Activated naive CD8-positive, alpha-beta T cell treated with anti-CD3 and anti-CD28 coated beads, Interleukin-2, amount 10 ng/mL, durations not matched to agents 7 days and 5 days (primary cell): ENCODE measurements at places on chromosomes 4 and X. TPM values are rescaled to one million over a fixed set of nuclear protein-coding genes. Genes with fewer than 3 reads are reported as not detected.
A peak's percentile ranks its signal among the peaks of the same experiment; 100 is the strongest.

DNA sequence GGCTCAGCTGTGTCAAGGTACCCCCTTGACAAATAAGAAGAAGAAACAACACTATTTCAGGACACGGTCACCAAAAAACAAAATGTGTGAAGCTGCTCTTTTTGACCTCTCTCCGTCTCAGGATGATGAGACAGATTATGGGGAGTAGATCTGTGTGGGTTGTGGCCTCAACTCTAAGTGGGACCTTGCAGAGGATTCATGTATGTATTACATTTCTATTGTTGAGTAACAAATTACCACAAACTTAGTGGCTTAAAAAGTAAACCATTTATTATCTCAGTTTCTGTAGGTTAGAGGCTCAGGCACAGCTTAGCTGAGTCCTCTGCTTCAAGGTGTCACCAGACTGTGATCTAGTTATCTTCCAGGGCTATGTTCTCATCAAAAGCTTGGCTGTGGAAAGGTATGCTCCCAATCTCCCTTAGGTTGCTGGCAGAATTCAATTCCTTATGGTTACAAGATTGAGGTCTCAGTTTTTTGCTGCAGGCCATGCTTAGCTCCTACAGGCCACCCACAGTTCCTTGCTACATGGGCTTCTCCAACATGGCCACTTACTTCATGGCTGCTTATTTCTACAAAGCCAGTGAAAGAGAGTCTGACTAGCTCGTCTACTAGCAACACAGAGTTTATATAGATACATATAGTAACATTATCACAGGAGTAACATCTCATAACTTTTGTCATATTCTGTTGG, 28.1 kb downstream of the DGKK start:
- H3K4me1 ChIP-seq = no peaks in the 10 kb centered on the region
- DNase-seq = no peak
- H3K4me3 ChIP-seq = no peak overlapping the region
- no peak overlapping the region for H3K27ac ChIP-seq
- H3K27me3 ChIP-seq = peaks cover 3% of the 10 kb centered on the region

GRCh38 chr4:155094201-155094820, 114.1 kb upstream of the NPY2R start:
- H3K4me1 ChIP-seq = no peaks in the 10 kb centered on the region
- H3K4me3 ChIP-seq = no peak overlapping the region
- H3K36me3 ChIP-seq = no peaks in the 10 kb centered on the region

The KCNIP4 gene
- not detected for total RNA-seq

GRCh38 chr4:24471486-24472160, 112.7 kb downstream of the DHX15 start:
- DNase-seq = peak; percentile 41
- H3K4me3 ChIP-seq = peak overlapping the region; percentile 87
- peak overlapping the region; percentile 37 for H3K27ac ChIP-seq

DNA sequence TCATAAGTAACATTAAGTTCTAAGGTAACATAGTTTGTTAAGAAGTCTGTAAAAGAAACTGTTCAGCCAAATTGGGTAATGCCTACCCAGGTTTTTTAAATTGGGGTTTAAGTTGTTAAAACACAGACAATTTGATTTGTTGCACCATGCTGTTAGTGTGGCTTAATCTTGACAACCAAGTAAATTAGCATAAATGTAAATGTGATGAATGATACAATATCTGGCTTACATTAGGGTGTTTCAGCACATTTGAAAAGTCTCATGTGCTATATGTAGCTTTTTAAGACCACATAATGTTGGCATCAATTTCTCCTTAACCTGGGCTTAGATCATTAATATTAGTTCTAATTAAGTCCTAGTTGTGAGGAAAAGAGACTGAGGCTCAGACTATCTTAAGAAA, 72.4 kb upstream of the SMARCA5 start:
- no peak for DNase-seq
- H3K27me3 ChIP-seq = no peaks in the 10 kb centered on the region
- no peaks in the 10 kb centered on the region for H3K4me1 ChIP-seq

- peaks cover 2% of the 10 kb centered on the region for H3K36me3 ChIP-seq
- H3K27ac ChIP-seq = peak overlapping the region; percentile 98
- peak overlapping the region; percentile 96 for H3K4me3 ChIP-seq
- peaks cover 22% of the 10 kb centered on the region for H3K4me1 ChIP-seq
- no peak for DNase-seq
- peaks cover 11% of the 10 kb centered on the region for H3K27me3 ChIP-seq
Measured at GRCh38 chr4:13484749-13485221, 645 bp upstream of the RAB28 start.

GRCh38 chr4:183852910-183853547, 52.1 kb upstream of the STOX2 start:
- no peaks in the 10 kb centered on the region for H3K4me1 ChIP-seq
- DNase-seq = no peak
- H3K36me3 ChIP-seq = no peaks in the 10 kb centered on the region
- H3K4me3 ChIP-seq = no peak overlapping the region

The DGKK gene
- not detected for total RNA-seq

The GABRG1 gene
- not detected for total RNA-seq

- H3K4me3 ChIP-seq = no peak overlapping the region
- H3K27me3 ChIP-seq = no peaks in the 10 kb centered on the region
- H3K4me1 ChIP-seq = no peaks in the 10 kb centered on the region
- DNase-seq = no peak
- no peak overlapping the region for H3K27ac ChIP-seq
Measured at GRCh38 chr4:122894827-122895226, 27.6 kb downstream of the NUDT6 start.

The COL4A6 gene
- not detected for total RNA-seq

GRCh38 chr4:6120361-6120760, 80.0 kb downstream of the JAKMIP1 start:
- H3K4me3 ChIP-seq = no peak overlapping the region
- H3K27ac ChIP-seq = no peak overlapping the region
- H3K27me3 ChIP-seq = peaks cover 10% of the 10 kb centered on the region
- peaks cover 1% of the 10 kb centered on the region for H3K4me1 ChIP-seq
- no peak for DNase-seq

DNA sequence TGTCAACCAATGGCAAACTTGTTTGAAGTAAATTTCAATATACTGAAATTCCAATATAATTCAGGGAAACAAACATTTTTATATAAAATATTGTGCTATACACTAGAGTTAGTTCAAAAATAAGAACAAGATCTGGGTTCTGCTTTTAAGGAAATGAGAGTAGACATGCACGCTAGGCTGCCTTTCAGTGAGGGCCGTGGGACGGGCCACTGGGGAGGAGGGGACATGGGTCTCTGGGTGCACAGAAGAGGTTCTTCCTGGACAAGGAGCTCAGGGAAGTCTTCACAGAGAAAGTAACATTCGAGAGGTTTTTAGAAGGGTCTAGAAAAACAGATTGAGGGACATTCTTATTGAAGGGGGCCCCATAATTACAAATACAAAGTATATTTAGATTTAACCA, 64.4 kb downstream of the SHROOM3 start:
- no peaks in the 10 kb centered on the region for H3K36me3 ChIP-seq
- H3K27ac ChIP-seq = no peak overlapping the region
- no peak for DNase-seq

- no peak for DNase-seq
- H3K4me3 ChIP-seq = peak overlapping the region; percentile 69
- H3K27me3 ChIP-seq = no peaks in the 10 kb centered on the region
- peaks cover 42% of the 10 kb centered on the region for H3K4me1 ChIP-seq
- peaks cover 20% of the 10 kb centered on the region for H3K36me3 ChIP-seq
Measured at GRCh38 chrX:136689436-136689835, 41.5 kb downstream of the CD40LG start.

- no peaks in the 10 kb centered on the region for H3K36me3 ChIP-seq
- H3K27ac ChIP-seq = no peak overlapping the region
- H3K27me3 ChIP-seq = no peaks in the 10 kb centered on the region
- no peak for DNase-seq
Measured at GRCh38 chr4:20816287-20816686, 116.0 kb downstream of the PACRGL start.

- DNase-seq = no peak
- no peak overlapping the region for H3K27ac ChIP-seq
- H3K36me3 ChIP-seq = no peaks in the 10 kb centered on the region
- H3K27me3 ChIP-seq = no peaks in the 10 kb centered on the region
Measured at GRCh38 chr4:164304101-164304639, 449.8 kb upstream of the SMIM31 start.

The IGFBP7 gene
- total RNA-seq = not detected

GRCh38 chr4:80219301-80220025, 22.2 kb downstream of the PRDM8 start:
- DNase-seq = no peak
- peaks cover 40% of the 10 kb centered on the region for H3K27me3 ChIP-seq
- no peaks in the 10 kb centered on the region for H3K36me3 ChIP-seq
- no peaks in the 10 kb centered on the region for H3K4me1 ChIP-seq
- H3K4me3 ChIP-seq = no peak overlapping the region

- no peak for DNase-seq
- peaks cover 6% of the 10 kb centered on the region for H3K4me1 ChIP-seq
- H3K4me3 ChIP-seq = no peak overlapping the region
- no peak overlapping the region for H3K27ac ChIP-seq
- H3K36me3 ChIP-seq = no peaks in the 10 kb centered on the region
Measured at GRCh38 chrX:136268051-136269048, 17.1 kb upstream of the MAP7D3 start.

The AFP gene
- not detected for total RNA-seq

DNA sequence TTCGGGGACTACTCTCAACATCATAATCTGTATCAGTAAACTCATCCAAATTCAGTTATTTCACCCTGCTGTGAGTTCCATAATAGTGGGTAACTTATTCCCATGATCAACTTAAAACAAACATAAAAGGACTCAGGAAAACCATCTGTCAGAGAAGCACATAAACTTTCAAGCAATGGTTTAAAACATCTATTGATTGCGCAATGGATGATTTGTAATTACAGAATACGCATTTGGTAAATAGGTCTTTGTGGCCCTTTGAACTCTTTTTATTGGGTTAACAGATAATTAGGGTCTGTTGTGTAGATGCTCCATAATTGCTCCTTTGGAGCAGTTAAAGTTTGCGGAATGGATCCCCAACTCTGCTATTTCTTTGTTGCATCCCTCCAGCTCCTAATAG, 115.3 kb downstream of the KIT start:
- H3K4me3 ChIP-seq = no peak overlapping the region
- DNase-seq = no peak
- no peaks in the 10 kb centered on the region for H3K27me3 ChIP-seq

The KLHL34 gene
- 0.72 TPM for total RNA-seq

DNA sequence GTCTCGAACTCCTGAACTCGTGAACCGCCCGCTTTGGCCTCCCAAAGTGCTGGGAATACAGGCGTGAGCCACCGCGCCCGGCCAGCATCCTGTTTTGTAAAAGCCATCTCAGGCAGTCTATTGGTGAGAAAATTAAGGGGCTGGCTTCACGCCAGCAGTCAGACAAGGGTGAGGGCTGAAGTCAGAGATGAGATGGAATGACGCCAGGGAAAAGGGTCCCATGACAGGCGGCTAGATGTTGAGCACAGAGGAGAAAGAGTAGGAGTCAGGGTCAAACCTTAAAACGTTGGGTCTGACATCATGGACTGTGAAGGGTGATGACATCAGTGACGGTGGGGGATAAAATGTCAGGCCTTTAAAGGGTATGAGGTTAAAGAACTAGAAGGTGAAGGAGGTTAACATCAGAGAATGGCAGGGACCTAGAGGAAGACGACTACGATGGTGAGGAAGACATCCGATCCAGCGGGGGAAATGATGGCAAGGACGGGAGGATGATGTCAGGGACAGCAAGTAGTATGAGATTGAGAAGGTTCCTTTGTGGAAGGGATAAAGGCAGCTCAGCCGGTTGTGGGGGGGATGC, 504 bp upstream of the RBM3 start:
- peaks cover 7% of the 10 kb centered on the region for H3K4me1 ChIP-seq
- peak; percentile 28 for DNase-seq
- H3K4me3 ChIP-seq = peak overlapping the region; percentile 99

The SUPT20HL2 gene
- not detected for total RNA-seq

DNA sequence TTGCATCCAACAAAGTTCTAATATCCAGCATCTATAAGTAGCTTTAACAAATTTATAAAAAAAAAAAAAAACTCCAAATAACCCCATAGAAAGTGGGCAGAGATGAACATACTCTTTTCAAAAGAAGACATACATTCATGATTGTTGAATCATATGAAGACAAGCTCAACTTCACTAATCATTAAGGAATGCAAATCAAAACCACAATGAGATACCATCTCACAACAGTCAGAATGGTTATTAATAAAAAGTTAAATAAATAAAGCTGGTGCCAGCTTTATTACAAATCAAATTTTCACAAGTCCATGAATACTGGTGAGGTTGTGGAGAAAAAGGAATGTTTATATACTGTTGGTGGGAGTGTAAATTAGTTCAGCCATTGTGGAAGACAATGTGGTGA, 592.0 kb downstream of the IQCM start:
- DNase-seq = no peak
- no peaks in the 10 kb centered on the region for H3K27me3 ChIP-seq
- no peak overlapping the region for H3K4me3 ChIP-seq
- H3K27ac ChIP-seq = no peak overlapping the region
